ENCODE measurements at places on chromosomes 1 and 21. TPM values are rescaled to one million over a fixed set of nuclear protein-coding genes. Genes with fewer than 3 reads are reported as not detected.

The RIPPLY3 gene
- total RNA-seq: not detected

The SPRR2A gene
- not detected for total RNA-seq

The UCK2 gene
- total RNA-seq: 51.5 TPM

The RGS13 gene
- 0.10 TPM for total RNA-seq

The PTGFRN gene
- total RNA-seq: 89.6 TPM

The BRDT gene
- not detected for total RNA-seq

The PRAMEF33 gene
- not detected for total RNA-seq

The AMY1A gene
- total RNA-seq: not detected

The GAS5 gene
- total RNA-seq: 458 TPM

The TMPRSS15 gene
- total RNA-seq: not detected

DNA sequence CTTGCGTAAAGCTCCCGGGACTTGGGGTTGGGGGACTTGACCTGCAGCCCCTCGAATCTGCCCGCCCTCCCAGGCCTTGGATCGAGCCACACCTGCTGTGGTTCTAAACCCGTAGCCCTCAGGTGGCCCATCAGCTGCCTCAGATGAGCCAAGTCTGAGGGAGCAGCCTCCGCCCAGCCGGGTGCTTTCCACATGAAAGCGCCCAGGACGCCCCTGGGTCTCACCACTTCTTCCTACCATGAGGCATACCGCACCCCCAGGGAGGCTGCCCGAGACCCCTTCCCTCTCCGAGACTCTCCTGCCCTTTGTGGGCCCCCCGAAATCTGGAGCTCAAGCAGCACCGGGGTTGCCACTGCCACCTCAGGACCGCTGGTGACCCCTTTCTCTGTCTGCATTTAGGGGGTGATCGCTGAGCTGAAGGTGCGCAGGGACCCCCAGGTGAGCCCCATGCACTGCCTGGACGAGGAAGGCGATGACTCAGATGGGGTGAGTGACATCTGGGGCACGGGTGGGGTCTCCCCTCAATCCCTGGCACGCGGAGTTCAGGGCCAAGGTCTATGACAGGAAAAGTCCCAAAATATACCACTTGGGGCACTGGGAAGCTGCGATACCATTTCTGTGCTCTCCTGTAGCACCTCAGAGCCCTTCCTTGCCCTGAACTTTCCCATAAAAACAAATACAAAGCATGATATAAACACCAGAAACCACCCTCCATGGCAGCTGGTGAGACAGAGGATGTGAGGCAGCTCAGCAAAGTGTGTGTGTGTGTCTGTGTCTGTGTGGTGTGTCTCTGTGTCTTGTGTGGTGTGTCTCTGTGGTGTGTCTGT is 68.5 kb downstream of the SLC19A1 start:
- no peak for DNase-seq

- no peak for DNase-seq
Observed at GRCh38 chr1:233424779-233425178, 97.3 kb downstream of the MAP3K21 start.

GRCh38 chr1:188825471-188825870 is 1652.2 kb downstream of the BRINP3 start:
- DNase-seq: no peak

GRCh38 chr1:24089743-24090555 is 22.0 kb downstream of the MYOM3 start:
- no peak for DNase-seq

DNA sequence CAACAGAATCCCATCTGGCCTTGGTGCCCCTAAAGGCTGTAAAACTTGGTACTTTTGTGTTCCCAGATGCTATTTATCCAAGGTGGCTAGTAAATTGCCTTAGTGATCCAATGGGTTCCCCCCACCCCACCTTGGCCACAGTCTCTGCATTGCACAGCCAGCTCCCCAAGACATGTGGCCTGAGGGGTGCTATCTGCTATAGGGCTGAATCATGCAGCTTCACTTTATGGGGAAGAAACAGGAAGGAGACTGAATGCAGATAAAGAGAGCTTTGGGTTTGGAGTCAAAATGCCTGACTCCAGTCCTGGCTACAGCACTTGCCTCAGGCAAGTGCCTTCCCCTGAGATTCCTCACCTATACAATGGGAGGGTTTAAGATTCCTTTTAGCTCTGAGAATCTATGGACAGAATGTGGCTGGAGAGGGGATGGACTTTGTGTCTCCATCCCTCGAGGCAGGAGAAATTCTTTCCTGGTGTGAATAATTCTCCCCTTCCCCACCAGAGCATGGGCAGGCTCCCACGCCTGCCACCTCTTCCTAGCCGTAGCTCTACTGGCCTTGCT is 6.5 kb downstream of the RHEX start:
- DNase-seq: no peak

DNA sequence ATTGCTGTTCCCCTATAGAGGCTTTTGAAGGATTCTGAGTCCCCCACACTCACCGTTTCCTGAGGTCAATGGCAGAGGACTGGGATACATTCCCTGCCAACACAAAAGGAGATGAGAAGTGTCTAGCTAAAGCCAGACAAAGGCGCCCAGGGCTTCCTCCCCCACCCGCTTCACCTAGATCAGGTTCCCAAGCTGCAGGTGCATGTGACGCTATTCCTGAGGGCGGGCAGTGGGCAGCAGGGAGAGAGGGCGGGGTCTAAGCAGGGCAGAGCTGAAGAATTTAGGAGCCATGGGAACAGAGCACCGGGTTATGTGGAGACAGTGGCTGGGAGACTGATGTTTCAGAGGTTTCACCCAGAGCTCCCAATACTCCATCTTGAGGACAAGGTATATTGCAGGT is 6.0 kb upstream of the ARHGEF2 start:
- no peak for DNase-seq

DNA sequence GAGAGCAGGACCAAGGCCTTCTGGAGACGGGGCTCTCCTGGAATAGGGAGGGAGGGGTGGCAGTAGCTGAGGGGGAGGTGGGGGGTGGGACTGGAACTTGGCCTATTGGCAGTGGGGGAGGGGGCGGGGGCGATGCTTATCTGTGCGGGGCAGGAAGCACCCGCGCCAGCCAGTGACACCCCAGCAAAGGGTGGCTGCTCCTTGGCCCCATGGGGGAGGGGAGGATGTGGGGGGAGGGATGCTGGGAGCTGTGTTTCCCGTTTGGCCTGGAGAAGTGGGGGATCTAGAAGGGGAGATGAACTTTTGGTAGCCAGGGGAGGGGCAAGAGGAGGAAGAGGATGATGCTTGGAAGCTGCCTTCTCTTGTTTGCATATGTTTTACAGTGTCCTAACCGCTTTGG is 11.0 kb downstream of the ZBTB7B start:
- DNase-seq: no peak

DNA sequence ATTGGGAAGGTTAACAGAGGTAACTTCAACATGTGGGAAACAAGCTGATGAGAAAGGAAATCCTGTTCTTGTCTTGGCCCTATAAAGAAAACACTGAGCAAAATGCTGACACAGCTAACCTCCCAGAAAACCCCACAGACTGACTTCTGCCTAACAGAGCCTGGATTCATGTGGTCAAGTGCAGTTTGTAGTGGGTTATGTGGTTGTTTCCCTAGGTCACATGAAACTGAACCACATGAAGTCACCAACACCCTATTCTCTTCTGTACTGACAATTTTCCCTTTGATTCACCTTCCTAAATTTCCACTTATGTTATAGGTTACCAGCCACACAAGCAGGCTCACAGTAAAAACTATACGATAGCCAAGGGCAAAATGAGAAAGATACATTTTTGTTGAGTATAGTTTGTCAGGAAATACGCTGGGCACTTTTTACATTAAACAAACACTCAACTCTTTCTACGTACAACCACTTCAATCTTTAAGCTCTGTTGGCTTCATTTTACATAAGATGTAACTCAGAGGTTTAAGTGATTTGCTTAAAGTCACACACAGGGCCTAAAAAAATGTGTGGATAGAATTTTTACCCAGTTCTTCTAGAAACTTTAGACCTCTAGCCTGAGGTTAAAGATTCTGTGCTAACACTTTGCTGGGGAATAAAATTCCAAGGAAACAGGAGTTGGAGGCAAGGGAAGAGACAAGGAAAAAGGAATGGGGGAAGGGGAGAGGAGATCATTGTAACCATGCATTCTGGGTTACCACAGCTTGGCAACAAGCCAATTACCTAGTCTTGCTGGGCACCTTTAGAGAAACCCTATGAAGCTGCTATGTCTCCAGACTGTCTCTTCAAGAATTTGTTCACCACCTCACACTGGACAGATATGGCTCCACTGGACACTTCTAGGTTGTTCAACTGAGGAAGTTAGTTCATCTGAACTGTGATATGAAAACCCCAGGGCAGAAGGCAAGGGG is 601.6 kb upstream of the USP24 start:
- DNase-seq: no peak

GRCh38 chr1:93689521-93690223 is 8.0 kb upstream of the BCAR3 start:
- no peak for DNase-seq

GRCh38 chr1:82534996-82535395 is 734.3 kb downstream of the ADGRL2 start:
- no peak for DNase-seq

DNA sequence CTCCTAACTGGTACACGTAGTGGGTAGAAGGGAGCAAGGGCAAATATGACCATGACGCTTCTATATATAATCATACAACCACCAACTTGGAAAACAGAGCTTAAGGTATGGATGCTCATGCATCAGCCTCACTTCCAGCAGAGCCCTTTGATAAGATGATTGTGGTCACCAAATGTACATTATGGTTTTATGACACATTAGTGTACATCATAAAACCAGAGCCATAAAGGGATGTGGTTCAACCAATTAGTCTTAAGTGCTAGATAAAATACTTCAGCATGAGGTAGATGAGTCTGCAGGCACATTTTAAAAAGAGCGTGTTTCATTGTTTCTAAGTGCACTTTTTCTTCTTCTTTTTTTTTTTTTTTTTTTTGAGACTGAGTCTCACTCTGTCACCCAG is 43.7 kb downstream of the NIBAN1 start:
- no peak for DNase-seq

DNA sequence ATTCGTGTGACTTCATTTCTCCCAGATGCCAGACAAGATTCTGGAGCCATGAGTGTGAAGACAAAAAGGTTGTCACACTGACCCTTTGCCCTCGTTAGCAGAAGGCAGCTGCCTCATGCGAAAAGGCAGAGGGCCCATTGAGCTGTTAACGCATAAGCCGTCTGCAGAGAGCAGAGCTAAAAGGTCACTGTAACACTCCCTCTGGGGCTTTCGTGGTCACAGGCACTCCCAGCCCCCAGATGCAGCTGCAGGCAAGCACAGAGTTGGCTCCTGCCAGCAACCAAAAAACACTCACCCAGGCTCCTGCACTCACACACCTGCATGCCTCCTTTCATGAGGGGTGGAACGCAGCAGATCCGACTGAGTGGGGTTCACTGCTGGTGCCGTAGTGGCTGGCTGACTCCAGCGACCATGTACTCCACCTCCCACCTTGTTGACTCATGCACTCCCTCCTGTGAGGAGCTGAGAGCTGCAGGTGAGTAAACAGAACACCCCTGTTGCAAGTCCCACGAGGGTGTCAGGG is 287.5 kb downstream of the SMYD3 start:
- no peak for DNase-seq

GRCh38 chr1:55262822-55263221 is 47.7 kb upstream of the USP24 start:
- DNase-seq: no peak

GRCh38 chr21:25757531-25757930 is 22.8 kb downstream of the GABPA start:
- no peak for DNase-seq

DNA sequence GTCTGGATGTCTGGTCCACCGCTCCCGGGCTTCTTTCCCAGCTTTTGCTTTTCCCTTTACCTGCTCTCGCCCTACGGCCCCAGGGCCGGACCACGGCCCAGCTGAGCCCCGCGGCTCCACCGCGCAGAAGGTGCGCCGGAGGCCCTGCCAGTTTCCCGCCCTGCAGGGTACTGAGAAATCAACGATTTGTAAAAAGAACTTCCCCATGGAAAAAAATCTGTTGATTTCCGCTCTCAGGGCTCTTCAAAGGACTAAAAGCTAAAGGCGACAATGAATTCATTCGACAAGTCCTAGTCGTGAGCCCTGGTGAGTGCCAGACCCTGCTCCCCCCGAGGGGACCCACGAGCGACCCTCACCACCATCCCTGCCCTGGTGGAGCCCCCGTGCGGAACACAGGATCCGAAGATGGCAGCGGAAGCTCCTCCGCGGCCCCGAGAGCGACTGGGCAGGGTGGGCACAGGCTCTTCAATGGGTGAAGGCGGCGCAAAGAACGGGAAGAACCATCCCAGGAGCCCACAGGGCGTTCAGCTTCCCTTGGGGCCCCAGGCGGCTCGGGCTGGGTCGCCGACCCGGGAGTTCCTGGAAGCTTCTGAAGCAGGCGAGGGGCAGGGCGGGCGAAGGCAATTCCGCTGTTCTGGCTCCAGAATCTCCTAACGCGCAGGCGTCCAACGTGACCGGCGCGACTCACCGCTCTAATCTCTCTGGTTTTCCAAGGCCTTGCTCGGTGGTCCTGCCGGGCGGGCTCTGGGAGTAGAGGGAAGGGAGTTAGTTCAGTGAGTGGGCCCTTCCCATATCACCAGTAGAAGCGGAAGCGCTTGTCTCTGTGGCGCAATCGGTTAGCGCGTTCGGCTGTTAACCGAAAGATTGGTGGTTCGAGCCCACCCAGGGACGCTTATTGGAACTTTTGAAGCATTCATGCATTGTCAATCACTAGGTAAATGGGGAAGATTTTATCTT is 6.6 kb upstream of the RNU1-2 start:
- peak; percentile 96 for DNase-seq

- DNase-seq: no peak
Observed at GRCh38 chr1:184112176-184112948, 60.8 kb downstream of the TSEN15 start.

DNA sequence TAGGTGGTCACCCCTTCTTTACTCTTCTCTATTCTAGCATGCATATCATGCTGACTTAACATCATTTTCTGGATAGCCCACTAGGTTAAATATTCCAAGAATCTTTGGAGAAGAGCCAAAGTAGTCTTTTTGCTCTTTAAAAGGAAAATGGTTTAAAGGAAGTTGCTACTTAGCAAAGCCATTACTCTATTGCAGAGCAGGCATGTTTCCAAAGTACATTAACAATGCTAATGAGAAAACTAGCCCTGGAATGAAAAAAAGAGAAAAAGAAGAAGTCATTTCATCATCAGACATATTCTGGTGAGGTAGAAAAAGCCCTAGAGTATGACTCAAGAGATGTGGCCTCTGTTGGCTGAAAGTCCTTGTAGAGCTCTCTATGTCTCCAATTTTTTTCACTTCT is 74.0 kb downstream of the NUF2 start:
- no peak for DNase-seq

DNA sequence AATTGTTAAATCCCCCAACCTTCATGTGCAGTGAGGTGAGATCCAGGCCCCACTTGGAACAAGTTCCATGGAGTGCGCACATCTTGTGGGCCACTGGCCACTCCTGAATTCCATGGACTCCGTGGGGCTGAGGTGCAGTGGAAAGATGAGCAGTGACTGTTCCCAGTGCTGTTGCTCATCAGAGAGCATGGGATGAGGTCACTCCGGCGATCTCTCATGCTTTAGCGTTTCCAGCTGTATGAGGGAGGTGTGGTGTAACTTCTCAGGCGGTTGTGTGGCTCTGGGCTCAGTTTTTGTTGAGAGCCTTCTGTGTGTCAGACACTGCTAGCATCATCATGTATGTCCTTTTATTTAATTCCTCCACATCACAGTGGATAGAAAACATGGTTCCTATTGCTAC is 96.2 kb downstream of the GALNT2 start:
- no peak for DNase-seq

- no peak for DNase-seq
Observed at GRCh38 chr1:93692983-93693591, 11.4 kb upstream of the BCAR3 start.
